ENCODE measurements at places on chromosomes 2 and 18. TPM values are rescaled to one million over a fixed set of nuclear protein-coding genes. Genes with fewer than 3 reads are reported as not detected.

Gene ZNF519
- total RNA-seq, result 20.9 TPM

Gene GRHL1
- total RNA-seq, result 0.76 TPM

Gene ATP6V1B1
- not detected for total RNA-seq

Gene CARF
- 27.5 TPM for total RNA-seq

Gene ARHGEF4
- 2.1 TPM for total RNA-seq

Gene ATIC
- 80.4 TPM for total RNA-seq

Gene SPRED2
- total RNA-seq, result 0.53 TPM

Gene ACVR1C
- 0.39 TPM for total RNA-seq

Gene TMEM150A
- total RNA-seq, result 23.1 TPM

Gene ALPI
- total RNA-seq, result not detected

Gene DYNAP
- not detected for total RNA-seq

Gene PLEK
- 39.9 TPM for total RNA-seq

Gene MTLN
- 23.2 TPM for total RNA-seq

Gene COL4A4
- 34.6 TPM for total RNA-seq

Gene IL36A
- not detected for total RNA-seq

Gene CLK1
- total RNA-seq, result 409 TPM

Gene EFR3B
- 0.12 TPM for total RNA-seq

Gene GREB1
- 0.39 TPM for total RNA-seq

Gene LOXHD1
- total RNA-seq, result not detected

Gene CBLN2
- not detected for total RNA-seq

Gene KCNE4
- not detected for total RNA-seq

Gene TANC1
- total RNA-seq, result not detected

Gene COQ10B
- total RNA-seq, result 29.1 TPM

Gene MPP4
- not detected for total RNA-seq

Gene NYAP2
- 0.15 TPM for total RNA-seq

Gene AFG3L2
- 40.7 TPM for total RNA-seq

Gene DQX1
- total RNA-seq, result 0.57 TPM

Gene AQP12B
- not detected for total RNA-seq

Gene SH3RF3
- 0.12 TPM for total RNA-seq

Gene CCDC141
- total RNA-seq, result 47.5 TPM

Gene TBR1
- total RNA-seq, result not detected

Gene RFTN2
- total RNA-seq, result not detected

Gene SFT2D3
- 13.6 TPM for total RNA-seq

Gene CXCR1
- total RNA-seq, result 0.12 TPM

All from B cell (primary cell).